ENCODE measurements at places on chromosomes 6 and 20.

DNA sequence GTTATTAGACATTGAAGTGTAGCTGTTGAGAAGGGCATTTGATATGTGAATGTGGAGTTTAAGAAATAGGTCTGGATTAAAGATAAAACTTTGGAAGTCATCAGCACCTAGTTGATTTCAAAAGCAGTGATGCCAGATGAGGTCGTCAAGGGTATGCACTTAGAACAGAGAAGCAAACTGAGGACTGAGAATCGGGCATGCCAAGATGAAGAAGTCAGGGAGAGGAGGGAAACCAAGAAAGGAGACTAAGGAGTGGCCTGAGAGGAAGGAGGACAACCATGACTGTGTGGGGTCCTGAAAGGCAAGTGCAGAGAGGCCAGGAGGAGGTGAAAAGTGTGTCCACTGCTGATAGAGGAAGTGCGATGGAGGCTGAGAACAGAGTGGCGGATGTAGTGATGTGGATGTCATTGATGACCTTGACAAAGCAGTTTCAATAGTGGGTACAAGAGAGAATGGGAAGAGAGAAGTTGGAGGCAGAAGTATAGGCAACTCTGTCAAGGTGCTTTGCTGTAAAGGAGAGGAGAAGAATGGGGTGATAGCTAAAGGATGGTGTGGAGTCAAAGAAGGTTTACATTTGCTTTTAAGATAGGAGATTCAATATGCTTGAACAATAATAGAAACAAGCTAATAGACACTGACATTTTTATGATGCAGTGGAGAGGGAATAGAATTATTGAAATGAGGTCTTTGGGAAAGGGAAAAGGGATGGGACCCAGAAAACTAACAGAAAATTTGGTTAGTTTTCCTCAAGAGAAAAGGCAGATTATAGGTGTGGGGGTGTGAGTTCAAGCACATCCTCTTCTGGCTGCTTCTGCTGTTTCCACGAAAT, 139.7 kb upstream of the TMEM170B start:
- DNase-seq, result no peak

- DNase-seq, result no peak
Measured at GRCh38 chr6:97669191-97670031, 386.4 kb upstream of the MMS22L start.

DNA sequence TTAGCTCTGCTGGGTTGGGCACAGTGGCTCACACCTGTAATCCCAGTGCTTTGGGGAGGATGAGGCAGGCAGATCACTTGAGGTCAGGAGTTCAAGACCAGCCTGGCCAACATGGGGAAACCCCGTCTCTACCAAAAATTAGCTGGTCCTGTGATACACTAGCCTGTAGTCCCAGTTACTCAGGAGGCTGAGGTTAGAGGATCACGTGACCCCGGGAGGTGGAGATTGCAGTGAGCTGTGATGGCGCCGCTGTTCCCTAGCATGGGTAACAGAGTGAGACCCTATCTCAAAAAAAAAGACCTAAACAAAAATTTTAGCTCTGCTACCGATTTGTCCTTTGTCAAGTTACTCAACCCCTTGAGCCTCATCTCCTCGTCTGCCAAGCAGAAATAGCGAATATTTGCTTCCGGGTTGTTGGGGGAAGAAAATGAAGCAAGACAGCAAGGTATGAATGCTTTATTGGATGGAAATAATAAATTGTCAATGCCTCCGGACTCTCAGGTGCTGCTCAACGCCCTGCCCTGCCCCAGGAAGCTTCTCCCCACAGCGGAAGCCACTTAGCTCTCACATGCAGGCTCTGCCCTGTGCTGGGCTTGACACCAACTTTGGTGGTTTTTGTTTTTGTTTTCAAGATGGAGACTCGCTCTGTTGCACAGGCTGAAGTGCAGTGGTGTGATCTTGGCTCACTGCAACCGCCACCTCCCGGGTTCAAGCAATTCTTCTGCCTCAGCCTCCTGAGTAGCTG, 24.9 kb upstream of the ITCH start:
- no peak for DNase-seq

GRCh38 chr20:57390604-57391438, at the start of gene RBM38:
TSS of gene RBM38 (plus strand) at chr20:57391396. CDS start at chr20:57391582, 186 bp downstream.
- DNase-seq, result no peak

DNA sequence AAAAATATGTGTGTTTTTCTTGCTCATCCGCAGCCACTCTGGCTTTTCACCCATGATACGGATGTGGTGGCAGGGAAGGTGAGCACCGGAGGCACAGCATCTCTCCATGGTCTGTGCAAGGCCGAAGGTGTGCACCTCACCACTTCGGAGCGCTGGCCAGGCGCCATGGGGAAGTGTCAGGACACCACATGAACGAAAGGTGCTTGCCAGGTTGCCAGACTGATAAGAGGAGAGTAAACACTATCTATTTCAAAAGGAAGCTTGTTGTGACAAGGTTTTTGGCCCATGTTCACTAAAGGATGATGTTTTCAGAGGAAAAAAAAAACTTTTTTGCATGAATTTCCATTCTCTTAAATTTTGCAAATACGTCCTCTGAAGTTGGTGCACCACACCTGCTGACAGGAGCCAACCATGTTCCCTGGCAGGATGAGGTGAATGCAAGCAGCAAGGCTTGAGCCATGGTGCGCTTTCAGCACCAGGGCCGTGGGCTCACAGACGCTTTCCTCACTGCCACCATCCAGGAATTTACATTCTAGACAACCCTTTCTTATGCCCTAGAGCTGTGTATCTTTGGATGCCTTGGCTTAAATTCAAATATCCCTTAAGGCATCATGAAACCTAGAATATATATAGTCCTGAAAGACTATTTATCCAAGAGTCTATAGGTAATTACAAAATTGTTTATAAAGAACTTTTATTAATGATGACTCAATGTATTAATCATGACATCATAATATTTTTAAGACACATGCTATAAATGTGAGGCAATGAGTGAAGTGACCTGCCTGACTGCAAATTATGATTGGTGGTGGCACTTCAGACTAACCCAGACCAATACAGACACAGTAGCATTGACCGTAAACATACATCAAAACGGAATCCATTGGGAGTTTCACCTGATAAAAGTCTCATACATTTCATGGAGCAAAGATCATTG, 234.5 kb downstream of the TFAP2A start:
- no peak for DNase-seq

GRCh38 chr6:82521861-82522260, 158.2 kb downstream of the TPBG start:
- DNase-seq, result no peak

- DNase-seq, result no peak
Measured at GRCh38 chr6:73515204-73515655, 5.6 kb downstream of the EEF1A1 start.

GRCh38 chr6:143621876-143622605, 55.7 kb upstream of the PHACTR2 start:
- no peak for DNase-seq

DNA sequence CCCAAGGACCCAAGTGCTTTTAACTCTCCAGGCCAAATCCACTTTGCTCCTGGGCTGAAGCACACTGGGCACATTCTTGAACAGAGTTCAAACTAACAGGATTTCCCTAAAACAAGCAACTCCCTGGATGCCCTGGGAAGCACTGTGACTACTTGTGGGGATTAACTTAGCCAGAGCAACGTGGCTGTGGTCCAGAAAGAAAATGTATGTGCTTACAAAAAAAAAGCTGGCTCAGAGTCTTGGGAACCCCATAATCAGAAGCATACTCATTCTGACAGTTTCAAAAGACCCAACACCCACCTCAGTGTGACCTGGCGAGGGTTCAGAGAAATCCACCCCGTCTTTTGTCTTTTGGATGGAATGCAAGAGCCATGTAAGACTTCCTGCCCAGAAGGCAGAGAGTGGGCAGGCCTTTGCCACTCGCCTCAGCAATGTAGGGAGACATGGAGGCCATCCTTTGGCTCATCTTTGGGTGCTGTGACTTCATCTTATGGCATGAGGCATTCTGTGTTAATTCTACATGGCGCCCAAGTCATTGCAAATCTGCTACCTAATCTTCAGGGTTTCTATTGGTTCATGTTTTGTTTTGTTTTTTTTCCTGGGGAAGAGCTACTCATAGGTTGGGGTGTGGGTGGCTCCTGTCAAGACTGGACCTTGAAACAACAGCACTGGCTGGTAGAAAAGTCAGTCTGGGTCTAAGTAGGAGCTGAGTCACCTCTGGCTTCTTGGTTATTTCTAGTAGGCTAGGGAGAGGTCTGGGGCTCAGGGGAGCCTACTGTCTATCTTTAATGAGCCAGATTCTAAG, 248.6 kb upstream of the SUPT3H start:
- no peak for DNase-seq

DNA sequence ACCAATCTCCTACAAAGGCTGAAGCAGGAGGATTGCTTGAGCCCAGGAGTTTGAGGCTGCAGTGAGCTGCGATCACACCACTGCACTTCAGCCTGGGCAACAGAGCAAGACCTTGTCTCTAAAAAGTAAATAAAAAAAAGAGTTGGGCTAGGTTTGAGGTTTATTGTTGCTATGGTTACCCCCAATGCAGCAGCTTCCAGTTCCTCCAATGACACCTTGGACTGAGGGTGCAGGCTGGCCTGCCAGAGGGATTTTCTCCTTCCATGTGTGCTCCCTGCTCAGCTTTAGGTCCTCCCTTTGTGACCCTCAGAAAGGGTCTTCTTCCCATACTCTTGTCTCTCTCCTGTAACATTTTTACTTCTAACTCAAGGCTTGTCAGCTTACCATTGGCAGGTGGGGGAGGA, 10.6 kb upstream of the TBC1D20 start:
- no peak for DNase-seq

- DNase-seq, result no peak
Measured at GRCh38 chr6:46819561-46819960, 26.4 kb downstream of the MEP1A start.

GRCh38 chr6:129490521-129491255, 219.3 kb downstream of the ARHGAP18 start:
- peak; percentile 95 for DNase-seq

- no peak for DNase-seq
Measured at GRCh38 chr6:84416043-84416657, 188.7 kb upstream of the CEP162 start.

- no peak for DNase-seq
Measured at GRCh38 chr20:32445539-32446273, 87.6 kb downstream of the ASXL1 start.

- no peak for DNase-seq
Measured at GRCh38 chr6:118197539-118197938, 290.5 kb downstream of the SLC35F1 start.

GRCh38 chr6:111718990-111719389, 113.3 kb upstream of the TRAF3IP2 start:
- no peak for DNase-seq

- no peak for DNase-seq
Measured at GRCh38 chr6:165769401-165769800, 106.4 kb upstream of the PDE10A start.

DNA sequence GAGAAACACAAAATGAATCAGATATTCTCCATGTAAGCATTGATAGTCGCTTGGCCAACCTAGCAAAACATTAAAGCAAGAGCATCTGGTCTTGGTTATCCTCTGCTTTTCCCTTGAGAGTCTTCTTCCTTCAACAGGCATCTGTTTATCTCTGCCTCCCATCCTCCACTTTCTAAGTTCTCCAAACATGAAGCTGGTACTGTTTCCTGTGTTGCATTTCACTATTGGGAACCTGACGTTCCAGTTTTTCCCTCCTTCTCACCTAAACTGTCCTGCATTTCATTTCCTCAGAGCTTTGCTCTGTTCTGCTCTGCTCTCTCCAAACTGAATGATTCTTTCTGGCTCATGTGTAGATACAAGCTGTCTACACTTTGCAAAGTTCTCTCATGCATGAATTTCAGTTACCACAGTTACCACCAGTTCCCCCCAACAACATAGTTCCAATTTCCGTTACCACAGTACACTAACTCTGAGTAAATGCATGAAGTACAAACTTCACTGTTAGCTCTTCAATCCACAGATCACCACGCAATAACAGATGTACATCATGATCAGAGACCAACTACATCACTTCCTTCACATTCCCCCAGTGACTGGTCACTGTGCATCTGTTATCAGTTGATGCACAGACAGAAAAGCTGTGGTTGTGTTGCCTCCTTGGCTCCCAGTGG, 86.7 kb upstream of the F13A1 start:
- no peak for DNase-seq

- DNase-seq, result no peak
Measured at GRCh38 chr6:127198549-127198948, 68.1 kb upstream of the RNF146 start.

DNA sequence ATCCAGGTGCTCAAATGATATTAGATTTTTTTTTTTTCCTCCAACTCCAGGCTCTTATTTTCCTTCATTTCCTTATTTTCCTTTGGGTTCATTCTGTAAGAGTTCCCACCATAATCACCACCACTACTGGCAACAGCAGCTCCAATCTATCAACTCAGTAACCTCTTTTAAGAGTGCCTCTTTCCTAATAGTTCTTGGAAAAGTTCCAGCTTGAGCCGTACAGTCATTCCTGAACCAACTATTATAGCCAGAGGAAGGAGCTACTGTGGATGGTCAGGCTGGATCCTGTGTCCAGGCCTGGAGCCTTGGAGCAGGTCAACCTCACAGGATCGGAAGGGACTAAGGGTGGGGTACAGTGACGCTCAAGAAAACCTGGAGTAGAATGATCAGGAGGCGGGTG, 4.2 kb upstream of the ANGPT4 start:
- no peak for DNase-seq

DNA sequence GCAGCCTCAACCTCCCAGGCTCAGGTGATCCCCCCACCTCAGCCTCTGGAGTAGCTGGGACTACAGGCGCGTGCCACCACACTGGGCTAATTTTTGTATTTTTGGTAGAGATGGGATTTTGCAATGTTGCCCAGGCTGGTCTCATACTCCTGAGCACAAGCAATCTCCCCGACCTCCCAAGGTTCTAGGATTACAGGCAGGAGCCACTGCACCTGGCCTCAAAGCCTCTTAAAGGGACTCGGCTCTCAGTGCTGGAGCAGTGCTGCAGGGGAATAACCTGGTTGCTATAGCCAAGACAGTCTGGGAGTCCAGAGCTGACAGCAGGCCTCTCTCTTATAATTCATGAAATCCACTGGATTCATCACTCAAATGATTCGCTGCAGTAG, 17.0 kb downstream of the GHRH start:
- no peak for DNase-seq

DNA sequence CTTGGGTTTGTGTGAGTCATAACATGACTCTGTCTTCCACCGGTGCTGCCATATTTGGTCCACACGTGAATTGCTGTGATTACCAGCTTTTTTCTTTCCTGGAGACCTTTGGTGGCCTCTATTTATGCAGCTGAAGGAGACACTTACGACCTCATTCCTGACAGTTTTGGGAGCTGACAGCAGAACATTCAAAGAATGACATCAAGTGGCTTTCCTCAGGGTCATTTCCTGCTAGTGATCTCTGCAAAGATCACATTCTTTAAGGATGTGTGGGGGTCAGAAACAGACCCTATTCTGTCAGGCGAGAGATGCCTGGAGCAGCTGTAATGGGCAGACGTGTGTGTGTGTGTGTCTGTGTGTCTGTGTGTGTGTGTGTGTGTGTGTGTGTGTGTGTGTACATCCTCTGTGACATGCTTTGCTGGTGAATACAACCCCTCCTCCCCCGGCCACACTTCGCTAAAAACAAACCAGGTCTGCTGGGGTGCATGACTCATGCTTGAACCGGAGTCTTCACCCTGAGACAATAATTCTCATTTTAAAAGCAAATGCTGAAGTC, 115.6 kb downstream of the TMEM170B start:
- DNase-seq, result peak; percentile 99

GRCh38 chr20:62305149-62305764, 2.5 kb downstream of the ADRM1 start:
- DNase-seq, result no peak
